ENCODE measurements at places on chromosomes 3 and 15. TPM values are rescaled to one million over a fixed set of nuclear protein-coding genes. Genes with fewer than 3 reads are reported as not detected.
A peak's percentile ranks its signal among the peaks of the same experiment; 100 is the strongest.

- no peak overlapping the region for H3K27ac ChIP-seq
- H3K4me3 ChIP-seq: no peak overlapping the region
- no peaks in the 10 kb centered on the region for H3K27me3 ChIP-seq
- no peaks in the 10 kb centered on the region for H3K4me1 ChIP-seq
- H3K36me3 ChIP-seq: no peaks in the 10 kb centered on the region
- DNase-seq: no peak
These were observed 626.8 kb downstream of the GRM7 start for GRCh38 chr3:7487763-7488162.

GRCh38 chr3:65729973-65730372 is 308.7 kb downstream of the MAGI1 start:
- H3K27me3 ChIP-seq: no peaks in the 10 kb centered on the region
- DNase-seq: no peak
- peaks cover 18% of the 10 kb centered on the region for H3K4me1 ChIP-seq
- no peak overlapping the region for H3K4me3 ChIP-seq
- H3K36me3 ChIP-seq: no peaks in the 10 kb centered on the region
- H3K27ac ChIP-seq: no peak overlapping the region

GRCh38 chr3:151477591-151478334 is 16.9 kb upstream of the IGSF10 start:
- H3K27me3 ChIP-seq: no peaks in the 10 kb centered on the region
- no peak overlapping the region for H3K27ac ChIP-seq
- H3K4me3 ChIP-seq: no peak overlapping the region
- DNase-seq: no peak

DNA sequence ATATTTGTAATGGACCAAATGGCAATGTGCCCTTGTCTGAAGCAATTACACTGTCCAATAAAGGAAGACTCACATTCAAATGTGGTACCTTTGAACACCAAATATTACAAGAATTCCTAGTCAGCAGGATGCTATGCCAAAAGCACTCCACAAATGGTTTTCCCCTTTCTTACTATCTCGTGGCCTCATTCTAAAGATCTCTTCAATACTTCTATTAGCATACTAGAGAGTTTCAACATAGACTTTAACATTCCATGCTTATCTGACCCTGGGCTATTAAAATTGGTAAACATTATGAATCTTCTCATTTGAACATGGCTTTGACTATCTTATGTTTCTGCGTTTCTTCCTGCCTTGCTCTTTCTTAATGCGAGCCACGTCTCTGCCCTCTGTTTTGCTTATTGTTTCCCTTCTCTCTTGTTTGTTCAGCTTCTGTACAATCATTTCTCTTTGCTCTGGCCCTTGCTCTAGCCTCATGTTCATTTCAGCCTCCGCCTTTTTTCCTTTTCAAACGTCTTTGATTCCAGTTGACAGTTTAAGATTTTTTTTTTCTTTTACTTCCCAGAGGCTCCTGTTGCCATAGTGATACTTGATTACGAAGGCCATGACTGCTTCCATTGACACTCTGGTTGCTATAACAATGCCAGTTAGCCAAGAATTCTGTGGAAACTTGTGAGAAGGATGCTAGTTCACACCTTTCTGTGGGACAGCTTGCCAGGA is 49.5 kb upstream of the SLC9A9 start:
- H3K27me3 ChIP-seq: no peaks in the 10 kb centered on the region
- peak overlapping the region; percentile 47 for H3K27ac ChIP-seq
- H3K36me3 ChIP-seq: no peaks in the 10 kb centered on the region
- no peak overlapping the region for H3K4me3 ChIP-seq
- H3K4me1 ChIP-seq: no peaks in the 10 kb centered on the region

GRCh38 chr3:194711913-194712312 is 26.2 kb downstream of the FAM43A start:
- H3K27ac ChIP-seq: no peak overlapping the region
- H3K4me1 ChIP-seq: peaks cover 9% of the 10 kb centered on the region
- H3K4me3 ChIP-seq: no peak overlapping the region
- H3K27me3 ChIP-seq: no peaks in the 10 kb centered on the region
- H3K36me3 ChIP-seq: no peaks in the 10 kb centered on the region
- DNase-seq: no peak

- H3K27me3 ChIP-seq: peaks cover 9% of the 10 kb centered on the region
- peak overlapping the region; percentile 69 for H3K4me3 ChIP-seq
- H3K36me3 ChIP-seq: no peaks in the 10 kb centered on the region
- H3K27ac ChIP-seq: peak overlapping the region; percentile 77
- peak; percentile 75 for DNase-seq
These were observed 220.1 kb upstream of the PRICKLE2 start for GRCh38 chr3:64445109-64445943.

- no peak for DNase-seq
- H3K4me1 ChIP-seq: no peaks in the 10 kb centered on the region
- H3K36me3 ChIP-seq: no peaks in the 10 kb centered on the region
- no peaks in the 10 kb centered on the region for H3K27me3 ChIP-seq
- H3K27ac ChIP-seq: no peak overlapping the region
These were observed 122.0 kb downstream of the SLC25A26 start for GRCh38 chr3:66342717-66343356.

GRCh38 chr3:3628676-3629328 is 170.4 kb upstream of the LRRN1 start:
- H3K4me1 ChIP-seq: no peaks in the 10 kb centered on the region
- H3K4me3 ChIP-seq: no peak overlapping the region

DNA sequence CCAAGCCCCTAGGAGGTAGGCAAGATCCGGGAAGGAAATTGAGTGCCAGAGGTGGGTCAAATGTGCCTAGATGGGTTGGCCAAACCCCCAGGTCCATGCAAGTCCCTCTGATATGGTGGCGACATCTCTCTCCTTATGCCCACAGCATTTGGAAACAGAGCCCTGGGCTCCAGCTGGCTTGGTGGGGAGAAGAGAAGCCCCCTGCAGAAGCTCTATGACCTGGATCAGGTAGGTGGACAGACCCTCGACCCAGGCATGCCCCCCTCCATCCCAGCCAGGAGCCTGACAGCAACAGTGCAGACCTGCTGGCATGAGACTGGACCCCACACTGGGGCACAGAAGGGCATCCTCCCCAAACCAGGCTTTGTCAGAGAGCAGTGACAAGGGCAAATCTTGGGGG is 12.2 kb downstream of the CHST13 start:
- no peak overlapping the region for H3K4me3 ChIP-seq
- DNase-seq: peak; percentile 20
- H3K27ac ChIP-seq: no peak overlapping the region

DNA sequence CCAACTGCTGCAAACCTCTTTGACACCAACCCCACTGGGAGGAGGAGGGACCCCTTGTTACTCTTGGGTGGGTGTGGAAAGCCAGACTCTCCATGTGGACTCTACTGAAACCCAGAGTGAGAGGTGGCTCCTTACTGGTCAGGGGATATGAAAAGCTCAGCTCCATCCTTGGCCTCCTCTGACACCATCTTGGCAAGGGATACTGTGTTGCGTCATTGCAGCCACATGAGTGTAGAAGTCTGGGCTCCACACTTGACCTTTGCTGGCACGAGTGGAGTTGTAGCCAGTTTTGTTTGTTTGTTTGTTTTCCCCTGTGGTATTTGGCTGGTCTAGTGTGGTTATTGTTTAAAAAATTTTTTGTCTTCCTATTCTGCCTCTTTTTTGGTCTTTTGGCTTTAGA is 289.1 kb downstream of the GAP43 start:
- no peaks in the 10 kb centered on the region for H3K4me1 ChIP-seq
- no peak for DNase-seq
- H3K36me3 ChIP-seq: no peaks in the 10 kb centered on the region
- H3K27ac ChIP-seq: no peak overlapping the region

DNA sequence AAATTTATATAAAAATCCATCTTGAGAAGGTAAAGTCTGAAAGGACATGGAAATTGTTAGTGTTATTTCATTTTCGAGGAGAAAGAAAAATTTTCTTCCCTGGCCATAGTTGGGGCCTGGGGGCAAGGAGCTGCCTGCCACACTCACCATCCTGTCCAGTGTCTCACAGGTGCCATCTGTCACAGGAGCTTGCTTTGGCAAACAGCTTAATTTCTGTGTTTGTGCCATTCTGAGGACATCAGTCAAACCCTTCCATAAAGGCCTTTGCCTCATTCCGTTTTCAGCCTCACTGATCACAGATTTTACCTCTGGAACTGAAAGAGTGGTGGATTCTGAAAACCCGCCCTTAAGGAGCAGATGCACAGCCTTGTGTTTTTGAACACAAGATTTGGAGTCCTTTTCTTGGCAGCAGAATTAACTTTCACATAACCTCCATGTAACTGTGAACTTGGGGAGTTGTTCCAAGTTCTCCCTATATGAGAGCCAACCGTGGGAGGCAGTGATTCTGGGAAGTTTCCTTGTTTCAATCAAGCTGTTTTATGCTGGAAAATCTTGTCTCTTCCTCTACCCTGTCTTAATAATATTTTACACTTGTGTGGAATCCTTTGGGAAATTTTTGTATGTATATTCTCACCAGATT is 254.7 kb downstream of the CACNA2D3 start:
- H3K27me3 ChIP-seq: no peaks in the 10 kb centered on the region
- no peak overlapping the region for H3K27ac ChIP-seq
- DNase-seq: no peak

DNA sequence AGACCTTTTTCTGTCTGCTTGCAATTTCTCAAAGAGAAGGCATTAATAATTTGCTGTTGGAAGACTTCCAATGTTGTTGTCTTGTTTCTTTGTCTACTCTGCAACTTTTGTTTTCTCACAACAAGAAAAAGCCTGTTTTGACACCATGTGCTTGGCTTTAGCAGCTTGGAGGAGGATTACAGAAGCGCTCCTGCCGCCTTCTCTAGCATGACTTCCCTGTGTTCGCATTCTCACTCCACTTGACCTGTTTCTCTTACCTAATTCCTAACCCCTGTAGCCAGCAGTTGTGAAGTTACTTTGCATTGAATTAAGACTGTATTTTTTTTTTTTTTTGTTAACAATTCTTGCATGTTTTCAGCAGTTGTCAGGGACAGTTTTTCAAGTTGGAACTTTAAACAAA is 235.3 kb upstream of the GOLIM4 start:
- no peaks in the 10 kb centered on the region for H3K27me3 ChIP-seq
- no peak overlapping the region for H3K27ac ChIP-seq
- no peak overlapping the region for H3K4me3 ChIP-seq
- H3K4me1 ChIP-seq: no peaks in the 10 kb centered on the region

DNA sequence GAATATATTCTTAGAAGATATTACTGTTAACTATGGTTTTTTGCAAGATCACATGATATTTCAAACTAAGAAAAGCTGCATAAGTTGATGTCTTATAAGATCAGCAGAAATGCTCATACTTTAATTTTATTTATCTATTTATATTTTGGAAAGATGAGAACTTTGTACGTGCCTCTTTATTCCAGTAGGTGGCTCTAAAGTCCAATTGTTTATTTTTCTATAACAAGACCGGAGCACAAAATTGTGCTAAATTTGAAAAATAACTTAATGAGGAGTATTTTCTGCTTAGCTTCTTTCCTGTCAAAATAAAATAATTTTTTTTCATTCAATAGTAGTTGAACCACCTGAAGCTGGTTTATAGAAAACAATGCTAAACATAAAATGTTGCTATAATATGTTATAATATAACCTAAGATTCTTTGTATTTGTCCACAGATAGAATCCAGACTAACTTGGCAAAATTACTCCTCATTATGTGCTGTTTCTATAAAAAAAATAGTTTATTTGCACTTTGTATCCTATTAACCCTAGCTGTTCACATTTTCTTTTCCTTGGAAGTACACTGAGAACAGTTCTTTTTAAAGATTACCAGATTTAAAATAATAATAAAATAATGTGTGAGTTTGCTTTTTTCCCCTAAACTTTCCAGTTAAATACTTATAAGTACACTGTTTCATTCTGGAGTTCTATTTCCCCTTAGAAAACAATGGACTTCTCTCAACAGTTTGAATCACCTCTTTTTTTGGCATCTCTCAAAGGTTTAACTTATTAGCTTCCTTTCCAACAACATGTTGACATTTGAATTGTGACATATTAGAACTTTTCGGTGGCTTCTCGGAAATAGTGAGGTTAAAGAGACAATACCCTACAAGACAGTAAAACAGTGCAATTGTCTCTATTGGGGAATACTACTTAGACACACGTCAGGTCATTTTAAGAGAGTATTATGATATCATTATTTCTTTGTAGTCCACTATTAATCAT is 530.0 kb downstream of the MECOM start:
- H3K27ac ChIP-seq: no peak overlapping the region
- H3K27me3 ChIP-seq: no peaks in the 10 kb centered on the region
- no peak overlapping the region for H3K4me3 ChIP-seq
- DNase-seq: no peak
- H3K36me3 ChIP-seq: no peaks in the 10 kb centered on the region

DNA sequence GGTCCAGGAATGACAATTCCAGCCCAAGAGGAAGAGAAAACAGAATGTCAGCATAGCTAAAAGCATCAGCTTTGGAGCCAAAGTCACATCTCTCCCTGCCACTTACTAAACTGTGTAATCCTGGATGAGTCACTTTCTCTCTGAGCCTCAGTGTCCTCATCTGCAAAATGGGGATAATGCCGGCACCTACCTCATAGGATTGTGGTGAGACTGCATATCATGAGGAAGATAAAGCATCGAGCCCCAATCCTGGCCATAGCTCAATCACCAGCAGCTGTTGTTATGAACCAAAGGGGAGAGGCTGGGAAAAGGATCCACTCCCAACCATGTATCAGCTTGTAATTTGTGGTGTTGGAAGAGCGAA is 9.1 kb downstream of the SLC6A1 start:
- no peaks in the 10 kb centered on the region for H3K4me1 ChIP-seq
- no peaks in the 10 kb centered on the region for H3K36me3 ChIP-seq
- peaks cover 12% of the 10 kb centered on the region for H3K27me3 ChIP-seq
- H3K27ac ChIP-seq: no peak overlapping the region
- no peak for DNase-seq

The ZNF609 gene
- total RNA-seq: 45.3 TPM

The SENP2 gene
- 36.5 TPM for total RNA-seq

The PPP2R3A gene
- total RNA-seq: 9.0 TPM

The CCR3 gene
- total RNA-seq: not detected

The RTP3 gene
- total RNA-seq: not detected
